ENCODE measurements at places on chromosomes 6 and 20. TPM values are rescaled to one million over a fixed set of nuclear protein-coding genes. Genes with fewer than 3 reads are reported as not detected.

DNA sequence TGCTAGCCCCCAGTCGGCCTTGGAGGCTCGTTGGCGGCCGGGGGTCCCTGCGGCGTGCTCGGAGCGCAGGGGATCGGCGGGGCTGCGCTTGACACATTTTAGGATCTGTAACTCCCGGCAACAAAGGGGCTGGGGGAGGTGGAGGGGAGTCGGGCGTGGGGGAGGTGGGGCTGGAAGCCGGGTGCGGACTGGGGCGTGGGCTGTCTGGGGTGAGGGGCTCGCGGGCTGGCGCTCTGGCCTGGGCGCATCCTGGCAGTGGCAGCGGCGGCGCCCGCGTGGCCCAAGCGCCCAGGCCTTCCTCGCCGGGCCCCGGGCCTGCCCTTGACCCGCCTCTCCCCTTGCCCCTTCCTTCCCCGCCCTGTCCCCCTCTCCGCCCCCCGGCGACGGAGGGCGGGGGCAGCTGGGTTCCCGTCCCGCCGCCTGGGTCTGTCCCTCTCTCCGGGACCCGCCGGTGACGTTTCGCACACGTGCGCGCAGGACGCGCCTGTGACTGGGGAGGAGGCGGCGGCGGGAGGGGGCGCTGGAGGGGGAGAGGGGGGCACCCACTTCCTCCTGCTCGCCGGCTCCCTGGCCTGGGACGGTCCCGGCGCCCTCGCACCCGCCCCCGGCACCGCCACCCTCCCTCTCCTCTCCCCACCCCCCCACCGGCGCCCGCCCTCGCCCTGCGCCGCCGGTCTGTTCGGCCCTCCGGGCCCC is 1.5 kb downstream of the E2F3 start:
- peak; percentile 82 for DNase-seq

DNA sequence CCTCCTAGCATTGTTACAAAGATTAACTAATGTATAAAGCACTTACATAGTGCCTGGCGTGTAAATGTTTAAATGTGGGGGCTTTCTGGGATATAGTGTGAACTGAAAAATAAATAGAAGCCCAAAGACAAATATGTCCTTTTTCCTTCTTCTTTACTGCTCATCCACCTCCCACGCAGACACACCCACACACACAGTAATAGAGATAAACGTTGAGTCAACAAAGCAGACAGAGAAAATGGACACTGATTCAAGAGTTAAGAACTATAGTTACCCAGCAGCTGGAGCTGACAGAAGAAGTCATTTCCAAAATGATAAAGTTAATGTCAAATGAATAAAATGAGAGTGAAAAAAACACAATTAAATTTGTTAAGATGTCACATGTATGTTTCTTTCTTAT is 68.3 kb downstream of the FHL5 start:
- DNase-seq, result no peak

GRCh38 chr20:59577037-59577808 is 27.1 kb upstream of the PHACTR3 start:
- no peak for DNase-seq

- no peak for DNase-seq
These were observed 45.1 kb upstream of the SLC22A23 start for GRCh38 chr6:3501826-3502500.

- DNase-seq, result no peak
These were observed 11.2 kb downstream of the CNBD2 start for GRCh38 chr20:35979544-35979943.

GRCh38 chr6:40754461-40755045 is 167.4 kb upstream of the LRFN2 start:
- no peak for DNase-seq

DNA sequence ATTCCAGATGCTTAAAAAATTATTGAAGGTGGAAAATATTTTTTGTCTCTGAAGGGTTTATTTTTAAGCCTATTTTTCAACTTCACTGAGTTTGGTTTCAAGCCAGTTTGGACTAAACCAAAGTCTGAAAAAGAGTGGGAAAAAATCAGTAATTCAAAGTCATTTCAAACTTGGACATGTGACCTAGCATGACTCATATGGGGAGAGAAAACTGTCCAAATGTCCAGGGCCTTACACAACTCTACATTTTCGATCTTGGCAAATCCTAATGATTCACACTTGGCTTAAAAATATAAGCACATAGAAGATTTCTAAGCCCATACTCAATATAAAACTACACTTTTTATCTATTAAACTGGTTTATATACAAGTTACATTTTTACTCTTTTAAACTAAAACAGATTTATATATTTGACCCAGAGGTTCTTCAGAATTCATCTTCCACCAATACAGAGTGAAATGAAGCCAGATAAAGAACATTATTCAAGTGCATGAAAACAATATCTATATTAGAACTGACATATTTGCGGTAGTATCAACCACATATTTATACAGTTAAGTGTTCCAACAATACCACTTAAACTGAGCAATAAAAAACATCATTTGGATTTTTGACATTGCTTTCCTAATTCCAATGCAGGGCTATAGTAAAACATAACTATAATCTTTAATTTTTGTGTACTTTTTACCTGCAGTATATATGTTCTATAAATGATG is 110.3 kb upstream of the TCF21 start:
- DNase-seq, result peak; percentile 77

- DNase-seq, result peak; percentile 19
These were observed 787 bp upstream of the CARMIL1 start for GRCh38 chr6:25278261-25278913.

GRCh38 chr20:33766686-33767085 is 34.9 kb downstream of the ZNF341 start:
- DNase-seq, result no peak

- DNase-seq, result no peak
These were observed 14.7 kb upstream of the RBBP8NL start for GRCh38 chr20:62441987-62442539.

GRCh38 chr6:37371154-37372083 is 17.6 kb downstream of the RNF8 start:
- DNase-seq, result no peak

DNA sequence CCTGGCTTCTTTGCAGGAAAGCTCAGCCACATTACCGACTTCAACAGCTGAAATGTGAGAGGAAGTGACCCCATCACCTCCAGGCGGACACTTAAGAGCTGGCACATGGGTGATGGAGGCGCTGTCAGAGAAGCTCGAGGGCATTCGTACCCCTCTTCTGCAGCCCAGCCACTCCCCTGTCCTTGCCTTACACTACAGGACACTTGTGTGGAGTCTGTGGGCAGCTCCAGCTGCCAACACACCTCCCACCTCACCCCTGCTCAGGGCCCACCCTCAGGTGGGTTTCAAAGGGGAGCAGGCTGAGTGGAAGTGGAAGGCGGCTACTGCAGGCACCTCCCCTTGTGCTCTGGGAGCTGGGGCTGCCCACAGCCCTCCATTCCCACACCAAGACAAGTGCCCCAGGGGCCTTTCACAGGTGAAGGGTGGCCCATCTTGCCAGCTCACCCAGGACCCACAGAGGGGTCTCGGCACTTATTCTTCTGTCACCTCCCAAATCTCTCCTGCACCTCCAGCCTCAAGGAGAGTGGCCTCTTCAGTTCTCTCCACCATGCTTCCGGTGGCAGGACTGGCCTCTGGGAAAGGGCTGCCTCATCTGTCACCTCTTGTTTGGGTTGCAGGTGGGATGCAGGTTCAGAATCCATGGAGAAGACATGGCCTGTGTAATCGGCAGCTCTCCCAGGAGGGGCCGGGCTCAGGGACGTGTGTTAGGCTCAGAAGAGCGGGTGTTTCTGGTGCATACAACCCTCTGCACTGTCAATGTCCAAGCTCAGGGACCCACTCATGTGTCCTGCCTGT is 49.8 kb downstream of the IRF4 start:
- DNase-seq, result no peak

- DNase-seq, result peak; percentile 81
These were observed 8.0 kb upstream of the SIM1 start for GRCh38 chr6:100472674-100473073.

DNA sequence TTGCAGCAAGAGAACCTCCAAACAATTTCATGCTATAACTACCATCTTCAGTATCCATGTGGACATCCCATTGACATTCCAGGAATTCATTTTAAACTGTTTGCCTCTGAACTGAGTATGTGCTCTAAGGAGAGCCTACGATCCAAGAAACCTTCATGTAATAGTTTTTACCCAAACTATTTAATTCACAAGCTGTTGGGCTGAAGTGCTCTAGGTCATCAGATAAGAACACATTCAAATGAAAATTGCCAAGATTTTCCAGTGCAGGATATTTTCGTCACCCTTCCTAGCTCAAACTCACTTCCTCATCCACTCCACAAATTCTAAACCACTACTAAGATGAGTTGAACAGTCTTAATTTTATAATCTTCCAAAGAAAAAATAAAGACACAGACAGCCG is 12.8 kb downstream of the RSPO3 start:
- no peak for DNase-seq

- no peak for DNase-seq
These were observed 303.1 kb downstream of the CDH26 start for GRCh38 chr20:60261333-60261732.

TRIM40 gene
- not detected for total RNA-seq

OR2B6 gene
- total RNA-seq, result not detected

FOXS1 gene
- not detected for total RNA-seq

SAMD3 gene
- 2.3 TPM for total RNA-seq

PPP1R3G gene
- 1.4 TPM for total RNA-seq

FLRT3 gene
- total RNA-seq, result not detected

ABHD16B gene
- total RNA-seq, result not detected

ANGPT4 gene
- total RNA-seq, result not detected

DSP gene
- total RNA-seq, result 65.1 TPM

CD24 gene
- total RNA-seq, result 0.34 TPM

CDH26 gene
- total RNA-seq, result 0.09 TPM

SIRPB2 gene
- total RNA-seq, result not detected

KIF25 gene
- total RNA-seq, result not detected

PRR18 gene
- not detected for total RNA-seq
